HT-29 (cell line): ENCODE measurements at places on chromosomes 7 and 10.

DNA sequence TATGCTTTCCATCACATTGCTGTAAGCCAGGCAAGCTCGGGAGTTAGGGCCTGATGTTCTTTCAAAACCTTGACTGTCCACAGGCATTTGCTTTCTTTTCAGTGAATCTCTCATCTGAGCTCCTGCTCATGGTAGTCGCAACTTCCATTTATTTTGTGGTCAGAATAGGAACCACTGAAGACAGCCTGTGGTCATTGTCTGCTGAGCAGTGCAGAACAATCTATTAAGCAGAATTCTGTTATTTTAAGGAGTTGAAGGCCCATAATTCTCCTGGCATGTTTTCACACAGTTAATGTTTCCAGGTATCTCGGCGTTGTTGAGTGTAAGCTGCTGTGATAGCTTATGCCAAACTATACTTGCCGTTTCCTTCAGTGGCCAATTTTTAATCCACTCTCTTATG lies 491.1 kb upstream of the AKR1E2 start:
- DNase-seq, result no peak

GRCh38 chr10:97494863-97495506 lies 3.2 kb downstream of the MMS19 start:
- no peak for DNase-seq

DNA sequence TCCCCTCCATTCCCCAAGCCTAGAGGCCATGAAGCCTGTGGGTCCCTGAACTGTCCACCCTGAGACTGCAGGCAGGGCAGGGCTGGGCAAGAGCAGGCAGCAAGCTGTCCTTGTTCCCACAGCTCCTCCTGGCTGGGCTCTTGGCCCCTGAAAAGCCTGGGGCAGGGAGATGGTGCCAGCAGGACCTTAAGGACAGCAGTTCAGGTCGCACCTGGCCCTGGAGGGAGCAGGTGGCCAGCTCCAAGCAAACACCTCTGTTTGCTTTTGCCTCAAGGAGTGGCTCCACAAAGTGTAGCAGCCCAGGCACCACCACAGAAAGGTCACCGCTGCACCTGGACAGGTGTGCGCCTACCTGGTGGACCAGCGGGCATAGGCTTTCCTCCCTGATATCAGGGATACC lies 5.2 kb downstream of the RET start:
- no peak for DNase-seq

- no peak for DNase-seq
Observed at GRCh38 chr7:104074529-104074928, 85.1 kb upstream of the RELN start.

GRCh38 chr10:7046615-7047014 lies 364.2 kb downstream of the SFMBT2 start:
- no peak for DNase-seq

GRCh38 chr10:102135956-102136526 lies 3.2 kb downstream of the PPRC1 start:
- no peak for DNase-seq

GRCh38 chr7:121633186-121633585 lies 237.1 kb upstream of the FAM3C start:
- no peak for DNase-seq

GRCh38 chr7:462173-463103 lies 57.2 kb downstream of the PDGFA start:
- no peak for DNase-seq

GRCh38 chr10:83932245-83932644 lies 207.1 kb upstream of the GHITM start:
- DNase-seq, result no peak

DNA sequence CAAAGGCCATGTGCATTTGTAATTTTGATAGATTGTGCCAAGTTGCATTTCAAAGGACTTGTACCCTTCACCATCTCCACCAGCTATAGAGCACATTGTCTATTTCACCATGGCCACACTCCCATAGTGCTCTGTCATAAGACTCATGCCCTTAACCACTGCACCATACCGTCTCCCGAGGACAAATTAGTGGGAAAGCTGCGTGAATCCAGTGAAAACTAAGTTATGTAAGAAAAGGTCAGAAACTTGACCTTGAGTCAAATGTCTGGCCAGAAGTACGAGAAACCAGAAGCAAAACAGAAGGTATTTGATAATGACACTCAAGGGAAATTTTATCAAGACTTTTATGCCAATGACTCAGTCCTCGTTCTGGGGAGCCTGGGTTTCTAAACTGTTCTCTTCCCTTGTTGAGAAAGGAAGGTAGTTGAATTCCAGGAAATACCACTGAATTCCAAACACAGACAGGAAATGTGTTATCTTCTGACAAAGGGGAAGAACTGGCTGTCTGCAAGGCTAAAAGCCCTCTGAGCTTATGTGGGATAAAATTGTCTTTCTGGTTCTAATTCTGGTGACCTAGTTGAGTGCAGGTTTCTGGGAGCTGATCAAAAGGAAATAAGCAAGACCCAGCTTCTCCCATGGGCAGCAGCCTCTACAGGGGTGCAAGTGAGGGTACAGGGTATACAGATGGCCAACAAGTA lies 49.7 kb downstream of the CDK1 start:
- DNase-seq, result no peak

DNA sequence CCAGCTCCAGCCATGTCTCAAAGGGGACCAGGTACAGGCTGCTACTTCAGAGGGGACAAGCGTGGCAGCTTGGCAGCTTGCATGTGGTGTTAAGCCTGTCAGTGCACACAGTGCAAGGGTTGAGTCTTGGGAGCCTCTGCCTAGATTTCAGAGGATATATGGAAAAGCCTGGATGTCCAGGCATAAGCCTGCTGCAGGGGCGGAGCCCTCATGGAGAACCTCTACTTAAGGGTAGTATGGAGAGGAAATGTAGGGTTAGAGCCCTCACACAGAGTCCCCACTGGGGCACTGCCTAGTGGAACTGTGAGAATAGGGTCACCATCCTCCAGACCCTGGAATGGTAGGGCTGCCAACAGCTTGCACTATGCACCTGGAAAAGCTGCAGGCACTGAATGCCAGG lies 7.7 kb upstream of the NT5C3A start:
- DNase-seq, result no peak
